ENCODE measurements at places on chromosomes 6 and 20. TPM values are rescaled to one million over a fixed set of nuclear protein-coding genes. Genes with fewer than 3 reads are reported as not detected.

The MOG gene
- not detected for total RNA-seq

DNA sequence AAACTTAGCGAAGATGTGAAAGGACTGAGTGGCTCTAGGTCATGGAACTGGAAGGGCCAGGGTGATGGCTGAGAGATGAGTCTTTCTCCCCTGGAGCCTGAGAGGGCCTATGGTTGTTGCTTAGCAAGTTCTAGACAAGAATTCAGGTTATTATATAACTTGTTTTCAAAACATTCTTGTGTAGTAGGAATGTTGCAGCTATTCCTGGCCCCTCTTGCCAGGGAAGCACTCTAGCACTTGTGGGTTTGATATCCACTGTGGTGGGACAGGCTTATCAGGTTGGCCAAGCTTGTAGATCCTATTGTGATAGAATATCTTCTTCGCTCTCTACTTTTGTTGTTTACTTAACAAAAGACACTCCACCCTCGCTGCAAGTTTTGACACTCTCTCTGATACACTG is 211.8 kb upstream of the CITED2 start:
- peaks cover 3% of the 10 kb centered on the region for H3K4me1 ChIP-seq
- no peaks in the 10 kb centered on the region for H3K36me3 ChIP-seq
- H3K27me3 ChIP-seq = no peaks in the 10 kb centered on the region
- DNase-seq = no peak
- no peak overlapping the region for H3K27ac ChIP-seq

GRCh38 chr20:4604580-4604979 is 117.1 kb upstream of the PRND start:
- DNase-seq = no peak
- H3K27ac ChIP-seq = no peak overlapping the region
- H3K36me3 ChIP-seq = no peaks in the 10 kb centered on the region
- peaks cover 4% of the 10 kb centered on the region for H3K4me1 ChIP-seq
- H3K27me3 ChIP-seq = no peaks in the 10 kb centered on the region

- no peak for DNase-seq
- H3K4me3 ChIP-seq = no peak overlapping the region
- no peak overlapping the region for H3K27ac ChIP-seq
Observed at GRCh38 chr6:16244869-16245451, 6.6 kb downstream of the GMPR start.

- no peaks in the 10 kb centered on the region for H3K27me3 ChIP-seq
- H3K36me3 ChIP-seq = no peaks in the 10 kb centered on the region
- peak; percentile 58 for DNase-seq
- no peak overlapping the region for H3K4me3 ChIP-seq
Observed at GRCh38 chr6:1713016-1713600, 103.4 kb downstream of the FOXC1 start.

- no peak overlapping the region for H3K27ac ChIP-seq
- no peaks in the 10 kb centered on the region for H3K36me3 ChIP-seq
- no peak for DNase-seq
- H3K4me3 ChIP-seq = no peak overlapping the region
- H3K27me3 ChIP-seq = no peaks in the 10 kb centered on the region
- no peaks in the 10 kb centered on the region for H3K4me1 ChIP-seq
Observed at GRCh38 chr6:137358273-137358672, 135.9 kb downstream of the OLIG3 start.

Data from upper lobe of left lung (tissue), 6 donors.